ENCODE measurements at places on chromosomes 6 and 20.

DNA sequence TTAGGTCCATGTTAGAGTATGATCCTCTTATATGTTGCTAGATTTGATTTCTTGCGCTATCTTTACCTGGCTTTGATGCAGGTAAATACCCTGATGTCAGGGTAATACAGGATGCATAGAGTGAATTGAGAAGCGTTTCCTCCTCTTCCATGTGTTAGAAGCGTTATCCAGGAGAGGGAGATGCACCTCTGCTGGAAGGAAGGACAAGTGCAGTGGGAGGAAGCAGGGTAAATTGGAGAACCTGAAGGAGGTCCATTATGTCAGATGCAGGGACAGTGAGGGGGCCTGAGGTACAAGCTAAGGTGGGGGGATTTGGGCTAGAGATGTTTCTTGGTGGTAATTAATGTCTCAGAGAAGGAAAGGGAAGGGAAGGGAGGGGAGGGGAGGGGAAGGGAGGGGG, 7.7 kb downstream of the SHLD1 start:
- DNase-seq = no peak

DNA sequence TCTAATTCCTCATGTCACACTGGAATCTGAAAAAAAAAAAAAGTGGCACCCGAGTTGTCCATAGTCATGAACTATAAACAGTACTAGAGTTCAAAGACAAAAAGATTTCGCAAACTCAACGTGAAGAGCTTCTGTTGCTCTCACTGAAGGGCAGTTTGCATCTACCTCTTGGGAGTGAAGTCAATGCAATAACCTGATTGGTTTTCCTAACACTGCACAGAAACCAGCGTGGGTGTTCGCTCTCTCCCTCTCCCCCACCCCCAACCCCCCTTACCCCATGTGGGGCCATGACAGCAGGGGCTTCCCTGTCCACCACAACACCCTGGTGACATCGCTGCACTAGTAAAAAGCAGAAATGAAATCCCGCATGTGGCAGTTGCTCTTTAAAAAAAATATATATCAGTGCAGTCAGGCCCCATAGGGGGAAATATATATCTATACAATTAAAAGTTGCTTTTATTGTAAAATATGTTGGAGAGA, 66.9 kb downstream of the GMPR start:
- DNase-seq = no peak

- no peak for DNase-seq
Observed at GRCh38 chr6:26163427-26164119, 76.3 kb downstream of the HFE start.

GRCh38 chr6:50816947-50817645, 1.6 kb upstream of the TFAP2B start:
- no peak for DNase-seq

DNA sequence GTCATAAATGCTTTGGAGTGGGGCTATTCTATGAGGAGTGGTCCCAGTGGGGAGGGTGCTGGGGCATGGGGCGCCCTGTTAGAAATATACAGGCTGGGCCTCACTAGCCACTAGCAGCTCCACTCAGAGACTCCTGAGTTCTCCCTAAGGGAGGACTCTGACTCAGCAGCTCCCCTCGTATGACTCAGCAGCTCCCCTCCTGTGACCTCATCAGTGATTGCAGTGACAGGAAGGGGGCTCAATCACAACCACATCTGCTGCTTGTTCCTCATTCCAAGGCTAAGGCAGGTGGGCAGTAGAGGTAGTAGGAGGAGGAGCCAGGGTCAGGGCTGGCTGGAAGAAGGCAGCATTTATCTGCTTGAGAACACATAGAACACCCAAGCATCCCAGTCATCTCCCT, 73.7 kb downstream of the PRND start:
- DNase-seq = no peak

- no peak for DNase-seq
Observed at GRCh38 chr6:42363926-42364849, 87.5 kb downstream of the TRERF1 start.

GRCh38 chr6:169791721-169792131, 40.3 kb downstream of the ERMARD start:
- no peak for DNase-seq
